ENCODE measurements at places on chromosomes 3 and 15. TPM values are rescaled to one million over a fixed set of nuclear protein-coding genes. Genes with fewer than 3 reads are reported as not detected.

SLC24A5 gene
- total RNA-seq = not detected

KLHL40 gene
- total RNA-seq = not detected

CAMK2N2 gene
- total RNA-seq = 0.66 TPM

KNL1 gene
- 19.2 TPM for total RNA-seq

SNX22 gene
- total RNA-seq = 0.40 TPM

A4GNT gene
- total RNA-seq = not detected

DYNLT2B gene
- 8.6 TPM for total RNA-seq

DZIP1L gene
- total RNA-seq = 0.20 TPM

GABRA5 gene
- total RNA-seq = not detected

ZNF445 gene
- 16.2 TPM for total RNA-seq

CILP gene
- 0.04 TPM for total RNA-seq

EXD1 gene
- not detected for total RNA-seq

PYDC2 gene
- total RNA-seq = not detected

USP8 gene
- total RNA-seq = 59.8 TPM

SPRED1 gene
- total RNA-seq = 1.4 TPM

CYP1A1 gene
- total RNA-seq = 2.6 TPM

PGBD4 gene
- total RNA-seq = 3.2 TPM

PRSS50 gene
- total RNA-seq = not detected

PLA2G4E gene
- total RNA-seq = not detected

KIF15 gene
- total RNA-seq = 23.6 TPM

SIDT1 gene
- total RNA-seq = 14.8 TPM

LMOD3 gene
- not detected for total RNA-seq

EPHB1 gene
- not detected for total RNA-seq

MKRN3 gene
- total RNA-seq = 0.98 TPM

AGBL1 gene
- total RNA-seq = not detected

GATA2 gene
- not detected for total RNA-seq

SPATA12 gene
- not detected for total RNA-seq

NMB gene
- total RNA-seq = 3.6 TPM

HCLS1 gene
- total RNA-seq = 197 TPM

EPHA3 gene
- not detected for total RNA-seq
